ENCODE measurements at places on chromosomes 4 and X.

DNA sequence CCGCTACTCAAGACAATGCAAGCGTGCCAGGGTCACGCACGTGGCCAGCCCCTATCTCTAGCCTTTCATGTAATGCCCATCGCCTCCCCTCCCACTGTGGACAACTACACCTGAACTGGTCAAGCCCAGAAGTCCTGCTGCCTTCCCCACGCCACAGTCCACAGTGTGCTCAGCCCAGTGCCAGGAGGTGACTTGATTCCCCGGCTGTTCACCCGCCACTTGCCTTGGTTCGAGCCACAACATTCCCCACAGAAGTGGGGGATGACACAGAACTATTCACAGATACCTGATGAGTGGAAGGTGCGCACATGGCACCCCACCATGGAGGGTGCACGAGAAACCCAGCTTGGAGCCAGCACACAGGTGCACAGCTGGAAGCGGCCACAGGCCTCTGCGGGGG lies 6.8 kb downstream of the ARHGAP4 start:
- DNase-seq: no peak

- DNase-seq: no peak
Observed at GRCh38 chr4:21738821-21739220, 209.8 kb downstream of the KCNIP4 start.

- DNase-seq: no peak
Observed at GRCh38 chr4:137375111-137375850, 157.0 kb downstream of the PCDH18 start.

DNA sequence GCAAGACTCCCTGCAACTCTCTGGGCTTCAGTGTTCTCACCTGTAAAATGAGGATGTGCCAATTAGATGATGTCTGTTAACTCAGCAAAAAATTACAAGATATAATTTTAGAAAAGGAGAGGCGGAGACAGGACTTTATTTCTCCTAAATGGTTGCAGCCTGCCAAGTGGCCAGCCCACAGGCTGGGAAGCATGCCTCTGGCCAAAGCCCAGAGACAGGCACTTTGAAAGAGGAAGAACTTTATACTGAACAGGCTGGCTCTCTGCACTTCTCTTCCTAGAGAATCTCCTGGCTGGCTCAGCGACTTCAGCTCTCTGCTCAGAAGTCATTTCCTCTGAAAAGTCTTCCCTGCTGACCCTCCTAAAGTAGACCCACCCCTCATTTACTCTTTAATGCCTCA lies 3.7 kb downstream of the PRDM5 start:
- no peak for DNase-seq

DNA sequence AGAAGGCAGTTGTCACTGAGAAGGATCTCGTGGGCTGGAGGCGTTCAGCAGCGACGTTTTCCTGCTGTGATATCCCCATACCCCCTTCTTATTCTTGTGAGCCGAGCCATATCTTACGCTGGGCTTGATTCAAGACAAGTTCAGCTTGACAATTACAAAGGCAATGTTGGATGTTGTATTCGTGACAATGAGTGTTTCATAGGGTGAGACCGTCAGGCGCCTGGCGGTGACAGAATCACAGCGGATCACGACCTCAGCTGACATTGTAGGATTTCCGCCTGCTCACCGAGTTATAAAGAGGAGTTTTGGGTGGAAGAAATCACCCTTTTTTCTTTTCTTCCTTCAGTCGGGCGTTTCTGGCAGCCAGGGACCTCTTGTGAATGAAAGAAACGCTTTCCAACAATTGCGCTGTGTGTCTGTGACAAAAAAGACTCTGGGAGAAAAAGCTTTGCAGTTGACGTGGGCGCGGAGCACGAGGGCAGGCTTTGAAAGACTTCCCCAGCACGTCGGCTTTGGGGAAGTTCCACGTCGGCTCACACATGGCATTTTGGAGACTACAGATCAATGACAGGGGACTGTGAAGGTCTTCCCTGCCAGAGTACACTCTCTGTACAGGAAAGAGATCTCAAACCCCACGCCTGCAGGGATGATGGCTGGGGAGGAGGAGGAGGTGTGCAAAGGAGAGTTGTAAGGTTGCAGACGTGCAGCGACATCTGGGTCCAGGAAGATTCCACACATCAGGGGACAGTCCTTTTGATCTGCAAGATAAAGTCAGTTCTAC lies 135.4 kb downstream of the CRLF2 start:
- DNase-seq: no peak

DNA sequence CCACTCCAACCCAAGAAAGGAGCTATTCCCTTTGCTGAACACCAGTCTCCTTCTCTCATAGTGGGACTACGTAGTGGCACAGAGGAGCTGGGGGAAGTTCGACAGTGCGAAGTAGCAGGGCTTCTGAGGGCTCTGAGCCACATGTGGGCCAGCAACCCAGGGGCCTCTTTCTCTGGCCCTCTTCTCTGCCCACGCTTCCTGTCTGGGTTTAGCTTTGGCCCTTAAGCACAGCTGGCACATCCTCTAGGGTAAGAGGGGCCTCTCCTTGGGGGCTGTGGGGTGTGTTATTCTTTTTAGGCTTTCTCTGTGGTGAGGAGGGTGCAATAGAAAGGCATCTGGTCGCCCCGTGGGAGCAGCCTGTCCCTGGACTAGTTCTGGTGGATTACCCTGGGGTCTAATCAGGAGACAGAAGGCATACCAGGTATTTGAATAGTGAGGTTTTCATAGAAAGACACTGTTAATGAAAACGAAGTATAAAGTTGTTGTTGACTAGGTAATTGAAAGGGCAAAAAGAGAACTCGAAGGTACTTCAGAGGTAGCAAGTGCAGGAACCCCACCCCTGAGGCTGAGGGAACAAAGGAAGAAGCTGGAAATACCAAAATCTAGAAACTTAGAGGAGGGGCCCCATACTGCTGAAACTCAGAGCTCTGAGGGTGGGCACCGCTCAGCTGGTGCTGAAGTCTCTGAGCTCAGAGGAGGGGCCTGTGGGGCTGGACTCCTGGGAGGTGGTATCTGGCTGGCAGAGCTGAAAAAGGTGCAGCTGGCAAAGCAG lies 151.9 kb upstream of the RPS6KA3 start:
- no peak for DNase-seq

- no peak for DNase-seq
Observed at GRCh38 chrX:119150163-119151050, 22.8 kb upstream of the KIAA1210 start.

GRCh38 chr4:63618883-63619718 lies 790.1 kb downstream of the TECRL start:
- DNase-seq: no peak

DNA sequence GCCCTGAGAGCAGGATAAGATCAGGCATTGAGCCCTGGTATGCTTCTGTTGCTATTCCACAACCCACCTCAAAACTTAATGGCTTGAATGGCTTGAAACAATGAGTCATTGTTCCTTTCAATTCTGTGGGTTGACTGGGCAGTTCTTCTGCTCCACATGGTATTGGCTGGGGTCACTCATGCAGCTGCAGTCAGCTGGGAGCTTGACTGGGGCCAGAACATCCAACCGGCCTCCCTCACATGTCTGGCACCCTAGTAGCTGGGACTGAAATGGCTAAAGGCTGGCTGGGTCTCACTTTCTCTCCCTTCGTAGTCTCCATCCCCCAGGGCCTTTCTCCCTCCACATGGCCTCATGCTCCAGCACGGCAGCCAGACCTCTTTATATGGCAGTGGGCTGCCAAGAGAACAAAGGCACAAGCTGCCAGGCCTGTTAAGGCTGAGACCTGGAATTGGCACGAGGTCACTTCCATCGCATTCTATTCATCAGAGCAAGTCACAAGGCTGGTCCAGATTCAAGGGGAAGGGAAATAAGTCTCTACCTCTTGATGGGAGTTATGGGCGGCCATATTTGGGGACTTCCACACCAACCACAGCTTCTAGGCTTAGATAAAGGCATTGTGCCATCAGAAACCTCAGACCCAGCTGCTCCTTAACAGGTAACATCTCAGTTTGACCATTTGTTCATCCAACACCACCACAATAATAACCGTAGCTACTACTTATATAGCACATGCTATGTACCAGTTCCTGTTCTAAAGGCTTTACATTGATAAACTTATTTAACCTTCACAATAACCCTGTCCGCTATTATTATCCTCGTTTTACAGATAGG lies 159.7 kb upstream of the ATP6AP2 start:
- DNase-seq: no peak

- no peak for DNase-seq
Observed at GRCh38 chr4:5572751-5573150, 135.6 kb downstream of the EVC2 start.

Measured in stimulated activated CD8-positive, alpha-beta memory T cell treated with anti-CD3 and anti-CD28 coated beads, Interleukin-15, amount 100 ng/mL, for 4 hours (primary cell).